A549 treated with Mapracorat at 1 μM for 4 hours (cell line): ENCODE measurements at places on chromosomes 1 and 21. TPM values are rescaled to one million over a fixed set of nuclear protein-coding genes. Genes with fewer than 3 reads are reported as not detected.

Gene ANGPTL1
- total RNA-seq = not detected in 5 replicates

Gene MFAP2
- total RNA-seq = 0.34 to 1.00 TPM (median 0.88 TPM) in 5 replicates

Gene HSPB7
- 0.07 TPM in 1 of 5 replicates, not detected in the others for total RNA-seq

Gene DNASE2B
- total RNA-seq = not detected in 5 replicates

Gene FRRS1
- total RNA-seq = 1.5 to 2.3 TPM (median 1.9 TPM) in 5 replicates

Gene ADPRS
- total RNA-seq = 23.8 to 32.3 TPM (median 30.7 TPM) in 5 replicates

Gene KLF17
- 0.41 to 0.61 TPM (median 0.48 TPM) in 5 replicates for total RNA-seq
